ENCODE measurements at places on chromosomes 3 and 15. TPM values are rescaled to one million over a fixed set of nuclear protein-coding genes. Genes with fewer than 3 reads are reported as not detected.

Gene SLC30A4
- total RNA-seq: 3.6 TPM

Gene GHSR
- not detected for total RNA-seq

Gene CAPN3
- 9.2 TPM for total RNA-seq

Gene TPRG1
- 24.4 TPM for total RNA-seq

Gene UCN2
- total RNA-seq: not detected

Gene RPL39L
- total RNA-seq: 32.0 TPM

Gene TMOD2
- total RNA-seq: 5.1 TPM

Gene CPNE9
- 0.46 TPM for total RNA-seq

Gene ZDHHC19
- not detected for total RNA-seq

GRCh38 chr3:6396631-6397030 lies 464.3 kb upstream of the GRM7 start:
- DNase-seq: no peak

DNA sequence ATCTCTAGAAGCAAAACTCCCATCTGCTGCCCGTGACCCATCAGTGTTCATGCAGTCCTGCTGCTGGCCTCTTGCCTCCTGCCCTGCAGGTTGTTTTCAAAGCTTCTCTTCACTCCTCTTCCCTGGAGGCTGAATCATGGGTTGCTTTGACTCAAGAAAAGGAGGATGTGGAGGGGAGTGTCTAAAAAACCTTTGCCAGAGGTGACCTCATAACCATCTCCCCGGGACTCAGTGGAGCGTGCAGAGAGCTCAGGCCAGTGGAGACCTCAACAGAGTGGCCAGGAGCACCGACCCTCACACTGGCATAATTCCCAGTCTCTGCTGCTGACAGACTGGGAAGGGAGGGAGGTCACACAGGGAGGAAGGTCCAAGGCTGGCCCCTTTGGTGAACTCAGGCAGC lies 60.9 kb upstream of the ITGA11 start:
- DNase-seq: no peak

DNA sequence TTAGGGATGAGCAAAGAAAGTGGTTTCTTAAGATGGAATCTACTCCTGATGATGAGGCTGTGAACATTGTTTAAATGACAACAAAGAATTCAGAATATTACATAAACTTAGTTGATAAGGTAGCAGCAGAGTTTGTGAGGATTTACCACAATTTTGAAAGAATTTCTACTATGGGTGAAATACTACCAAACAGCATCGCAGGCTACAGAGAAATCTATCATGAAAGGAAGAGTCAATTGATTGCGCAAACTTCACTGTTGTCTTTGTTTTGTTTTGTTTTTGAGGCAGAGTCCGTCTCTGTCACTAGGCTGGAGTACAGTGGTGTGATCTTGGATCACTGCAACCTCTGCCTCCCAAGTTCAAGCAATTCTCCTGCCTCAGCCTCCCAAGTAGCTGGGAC lies 107.4 kb upstream of the SLC6A6 start:
- no peak for DNase-seq

GRCh38 chr3:133897547-133897946 lies 1.9 kb upstream of the RAB6B start:
- no peak for DNase-seq

GRCh38 chr3:101851072-101851770 lies 1.9 kb downstream of the NFKBIZ start:
- no peak for DNase-seq

DNA sequence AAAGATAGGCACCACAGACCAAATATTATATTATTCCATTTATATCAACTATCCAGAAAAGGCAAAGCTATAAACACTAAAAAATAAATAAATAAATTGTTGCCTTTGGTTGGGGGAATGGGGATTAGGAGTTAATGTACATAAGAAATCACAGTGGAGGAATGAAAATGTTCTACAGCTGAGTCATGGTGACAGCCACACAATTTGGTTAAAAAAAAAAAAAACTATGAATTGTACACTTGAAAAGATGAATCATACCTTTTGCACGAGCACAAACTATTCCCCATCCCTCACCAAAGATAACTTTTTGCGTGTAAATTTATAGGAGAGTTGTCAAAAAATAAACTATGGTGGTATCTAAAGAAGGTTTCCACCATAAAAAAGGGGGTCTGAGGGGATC lies 103.2 kb downstream of the TBC1D5 start:
- DNase-seq: no peak

GRCh38 chr3:30933478-30934207 lies 39.2 kb upstream of the GADL1 start:
- DNase-seq: no peak

GRCh38 chr3:156216216-156216615 lies 95.8 kb downstream of the KCNAB1 start:
- DNase-seq: no peak

DNA sequence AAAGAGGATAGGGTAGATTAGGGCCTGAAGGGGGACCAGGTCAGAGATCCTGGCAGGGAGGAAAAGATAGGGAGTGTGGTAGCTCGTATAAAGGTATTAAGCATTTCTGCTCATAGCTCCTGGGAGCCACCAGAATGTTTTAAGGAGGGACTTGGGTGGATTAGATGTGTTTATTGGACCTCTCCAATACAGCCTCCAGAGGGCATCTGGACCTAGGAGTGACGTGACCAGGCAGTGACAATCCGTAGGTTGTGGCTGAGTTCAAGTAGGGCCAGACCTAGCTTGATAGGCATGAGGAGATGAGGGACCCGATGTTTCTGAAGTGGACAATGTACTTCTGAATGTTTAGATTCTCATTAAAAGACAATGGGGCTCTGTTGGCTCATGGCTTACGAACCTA lies 435.2 kb downstream of the MCTP2 start:
- DNase-seq: no peak

- no peak for DNase-seq
Observed at GRCh38 chr3:3107181-3107580, 3.0 kb downstream of the IL5RA start.

GRCh38 chr15:77627067-77627466 lies 5.6 kb downstream of the LINGO1 start:
- no peak for DNase-seq

DNA sequence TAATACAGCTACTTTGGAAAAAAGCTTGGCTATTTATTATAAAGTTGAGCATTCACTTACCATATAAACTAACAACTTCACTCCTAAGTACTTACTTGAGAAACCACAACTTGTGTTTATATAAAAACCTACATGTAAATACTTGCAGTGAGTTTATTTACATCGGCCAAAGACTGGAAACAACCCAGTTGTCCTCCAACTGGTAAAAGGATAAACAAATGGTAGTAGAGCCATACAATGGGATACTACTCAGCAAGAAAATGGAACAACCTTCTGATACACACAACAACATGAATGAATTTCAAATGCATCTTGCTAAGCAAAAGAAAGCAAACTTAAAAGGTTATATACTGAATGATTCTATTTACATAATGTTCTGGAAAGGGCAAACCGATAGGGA lies 63.7 kb downstream of the SLC7A14 start:
- no peak for DNase-seq

- DNase-seq: no peak
Observed at GRCh38 chr15:64970698-64971097, 19.0 kb downstream of the SPG21 start.

DNA sequence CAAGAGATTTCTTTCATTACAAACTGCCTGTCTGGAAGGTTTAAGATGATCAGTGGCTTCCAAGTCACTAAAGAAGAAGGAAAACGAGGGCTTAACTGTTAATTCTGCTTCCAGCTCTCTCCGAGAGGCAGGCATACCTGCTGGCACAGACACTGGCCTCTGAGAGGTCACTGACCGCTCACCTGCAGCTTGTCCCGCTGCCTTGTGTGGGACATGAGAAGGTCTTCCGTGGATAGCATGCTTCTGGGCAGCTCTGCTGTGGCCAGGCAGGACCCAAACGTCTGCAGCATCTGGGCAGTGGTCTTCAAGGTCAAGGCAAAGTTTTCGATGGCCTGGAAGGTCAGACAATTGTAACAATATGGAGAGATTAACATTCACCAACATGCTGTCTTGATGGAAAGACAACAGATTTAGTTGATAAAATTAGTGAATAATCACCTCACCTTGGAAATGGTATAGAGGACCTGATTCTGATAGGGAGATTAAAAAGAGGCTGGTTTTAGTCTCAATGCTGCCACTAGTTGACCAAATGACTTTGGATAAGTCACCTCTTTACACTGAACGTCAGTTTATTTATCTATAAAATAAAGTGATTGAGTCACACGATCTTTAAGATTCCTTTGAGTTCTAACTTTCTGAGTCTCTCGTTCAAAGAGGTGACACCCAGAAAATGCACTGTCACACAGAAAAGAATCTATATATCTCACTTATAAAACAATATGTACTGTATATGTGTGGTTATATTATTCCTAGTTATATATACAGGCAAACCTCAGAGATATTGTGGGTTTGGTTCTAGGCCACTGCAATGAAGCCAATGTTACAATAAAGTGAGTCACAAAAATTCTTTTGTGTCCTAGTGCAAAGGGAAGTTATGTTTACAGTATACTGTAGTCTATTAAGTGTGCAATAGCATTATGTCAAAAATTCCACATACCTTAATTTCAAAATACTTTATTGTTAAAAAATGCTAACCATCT lies 65.1 kb downstream of the B3GNT5 start:
- no peak for DNase-seq

GRCh38 chr3:114615523-114616085 lies 321.8 kb downstream of the TIGIT start:
- no peak for DNase-seq

DNA sequence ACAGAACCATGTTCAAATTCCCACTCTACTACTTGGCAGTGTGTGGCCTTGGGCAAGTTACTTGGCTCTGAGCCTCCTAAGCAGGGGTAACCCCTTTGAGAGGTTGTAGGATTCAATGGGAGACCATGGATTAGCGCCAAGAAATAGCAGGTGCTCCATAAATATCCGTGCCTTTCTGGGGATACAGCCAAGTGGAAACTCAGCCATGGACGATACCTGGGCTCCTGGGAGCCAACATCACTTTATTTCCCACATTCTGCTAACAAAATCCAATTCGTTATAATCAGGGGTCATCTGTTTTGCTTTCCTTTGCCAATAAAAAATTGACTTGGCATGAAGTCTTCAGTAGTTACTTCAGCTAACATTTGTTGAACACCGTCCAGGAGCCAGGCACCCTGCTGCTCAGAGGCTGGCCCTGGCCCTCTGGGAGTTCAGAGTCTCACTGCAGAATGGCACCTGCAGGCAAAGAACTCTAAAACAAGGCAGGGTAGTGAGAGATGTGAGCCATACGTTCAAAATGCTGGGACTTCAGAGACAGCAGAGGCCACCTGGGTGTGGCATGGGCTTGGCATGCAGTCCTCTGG lies 42.3 kb downstream of the ZDHHC19 start:
- no peak for DNase-seq

DNA sequence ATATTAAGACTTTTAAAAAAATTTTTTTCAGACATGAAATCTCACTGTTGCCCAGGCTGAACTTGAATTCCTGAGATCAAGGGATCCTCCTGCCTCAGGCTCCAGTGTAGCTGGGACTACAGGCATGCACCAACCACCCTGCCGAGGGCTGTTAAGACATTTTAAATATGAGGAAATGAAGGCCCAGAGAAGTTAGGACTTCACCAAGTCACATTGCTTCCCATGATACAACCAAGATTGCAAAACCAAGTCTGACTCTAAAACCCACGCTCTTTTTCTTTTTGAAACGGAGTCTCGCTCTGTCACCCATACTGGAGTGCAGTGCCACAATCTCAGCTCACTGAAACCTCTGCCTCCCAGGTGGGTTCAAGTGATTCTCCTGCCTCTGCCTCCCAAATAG lies 28.0 kb downstream of the PTPN9 start:
- DNase-seq: no peak

DNA sequence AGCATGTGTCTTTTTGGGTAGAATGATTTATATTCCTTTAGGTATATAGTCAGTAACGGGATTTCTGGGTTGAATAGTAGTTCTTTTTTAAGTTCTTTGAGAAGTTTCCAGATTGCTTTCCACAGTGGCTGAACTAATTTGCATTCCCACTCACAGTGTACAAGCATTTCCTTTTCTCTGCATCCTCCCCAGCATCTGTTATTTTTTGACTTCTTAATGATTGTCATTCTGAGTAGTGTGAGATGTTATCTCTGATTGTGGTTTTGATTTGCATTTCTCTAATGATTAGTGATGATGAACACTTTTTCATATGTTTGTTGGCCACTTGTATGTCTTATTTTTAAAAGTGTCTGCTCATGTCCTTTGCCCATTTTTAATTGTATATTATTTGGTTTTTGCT lies 337.6 kb downstream of the EFHB start:
- no peak for DNase-seq

GRCh38 chr15:26867200-26868007 lies 542 bp downstream of the GABRA5 start:
- DNase-seq: no peak

DNA sequence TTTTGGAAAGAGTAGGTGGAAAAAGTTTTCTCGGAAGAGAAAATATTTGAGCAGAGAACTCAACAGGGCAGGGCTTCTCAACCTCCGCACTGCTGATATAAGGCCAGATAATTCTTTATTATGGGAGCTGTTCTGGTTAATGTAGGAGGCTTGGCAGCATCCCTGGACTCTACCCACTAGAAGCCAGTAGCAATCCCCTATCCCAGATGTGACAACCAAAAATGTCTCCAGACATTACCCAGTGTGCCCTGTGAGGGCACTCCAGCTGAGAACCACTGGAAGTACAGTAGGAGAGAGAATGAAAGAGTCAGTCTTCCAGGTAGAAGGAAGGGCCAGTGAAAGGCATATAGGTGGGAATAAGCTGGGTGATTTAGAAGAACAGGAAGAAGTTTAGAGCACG lies 647.8 kb upstream of the ADAMTS9 start:
- no peak for DNase-seq

DNA sequence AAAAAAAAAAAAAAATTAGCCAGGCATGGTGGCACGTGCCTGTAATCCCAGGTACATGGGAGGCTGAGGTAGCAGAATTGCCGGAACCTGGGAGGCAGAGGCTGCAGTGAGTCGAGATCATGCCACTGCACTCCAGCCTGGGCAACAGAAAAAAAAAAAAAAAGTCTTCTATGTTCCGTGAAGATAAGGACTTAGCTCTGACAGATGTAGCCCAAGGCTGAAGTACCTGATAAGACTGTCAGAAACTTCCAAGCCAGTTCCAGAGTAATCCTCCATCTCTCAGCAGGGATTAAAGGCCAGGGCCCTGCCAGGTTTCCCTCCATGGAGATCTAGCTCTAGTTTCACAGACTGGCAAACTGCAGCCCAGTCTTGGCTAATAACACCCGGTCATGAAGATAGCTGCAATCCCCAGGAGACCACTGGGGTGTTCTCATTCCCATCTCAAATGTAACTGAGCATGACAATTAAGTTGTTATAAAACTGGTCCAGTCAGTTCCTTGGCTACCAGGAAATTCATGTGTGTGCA lies 8.5 kb downstream of the CDCP1 start:
- DNase-seq: no peak

GRCh38 chr3:40978442-40978841 lies 220.9 kb upstream of the CTNNB1 start:
- DNase-seq: no peak

GRCh38 chr15:62348623-62349022 lies 183.5 kb upstream of the C2CD4B start:
- DNase-seq: no peak

DNA sequence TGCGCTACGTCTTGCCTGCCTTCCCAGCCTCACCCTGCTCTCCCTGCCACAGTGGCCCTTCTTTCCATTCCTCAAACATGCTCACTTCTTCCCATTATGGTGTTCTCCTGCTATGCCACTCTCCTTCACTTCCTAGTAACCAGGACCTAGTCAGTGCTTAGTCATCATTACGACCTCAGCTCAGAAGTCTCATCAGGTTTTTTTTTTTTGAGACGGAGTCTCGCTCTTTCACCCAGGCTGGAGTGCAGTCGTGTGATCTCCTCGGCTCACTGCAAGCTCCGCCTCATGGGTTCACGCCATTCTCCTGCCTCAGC lies 149.5 kb downstream of the GREM1 start:
- DNase-seq: no peak

- DNase-seq: no peak
Observed at GRCh38 chr3:107842940-107843339, 247.9 kb downstream of the CD47 start.

Data from activated T-cell treated with anti-CD3 and anti-CD28 coated beads, Interleukin-2, amount 50 U/mL, for 72 hours (primary cell).